ENCODE measurements at places on chromosomes 6 and 20. TPM values are rescaled to one million over a fixed set of nuclear protein-coding genes. Genes with fewer than 3 reads are reported as not detected.

Gene PRSS35
- not detected for total RNA-seq

Gene RIN2
- 42.4 TPM for total RNA-seq

Gene ZBTB46
- 16.5 TPM for total RNA-seq

- H3K4me3 ChIP-seq: no peak overlapping the region
- no peaks in the 10 kb centered on the region for H3K4me1 ChIP-seq
- H3K27ac ChIP-seq: no peak overlapping the region
Observed at GRCh38 chr20:36408219-36408618, 102.1 kb downstream of the DLGAP4 start.

- H3K27ac ChIP-seq: no peak overlapping the region
- DNase-seq: no peak
- no peaks in the 10 kb centered on the region for H3K36me3 ChIP-seq
- H3K4me3 ChIP-seq: no peak overlapping the region
Observed at GRCh38 chr20:45128099-45128498, 3.8 kb upstream of the WFDC12 start.

- H3K36me3 ChIP-seq: no peaks in the 10 kb centered on the region
- peaks cover 11% of the 10 kb centered on the region for H3K4me1 ChIP-seq
- H3K4me3 ChIP-seq: no peak overlapping the region
Observed at GRCh38 chr6:136324686-136325380, 35.2 kb upstream of the BCLAF1 start.
